NCI-H446 (cell line): ENCODE measurements at places on chromosomes 2 and 18.

DNA sequence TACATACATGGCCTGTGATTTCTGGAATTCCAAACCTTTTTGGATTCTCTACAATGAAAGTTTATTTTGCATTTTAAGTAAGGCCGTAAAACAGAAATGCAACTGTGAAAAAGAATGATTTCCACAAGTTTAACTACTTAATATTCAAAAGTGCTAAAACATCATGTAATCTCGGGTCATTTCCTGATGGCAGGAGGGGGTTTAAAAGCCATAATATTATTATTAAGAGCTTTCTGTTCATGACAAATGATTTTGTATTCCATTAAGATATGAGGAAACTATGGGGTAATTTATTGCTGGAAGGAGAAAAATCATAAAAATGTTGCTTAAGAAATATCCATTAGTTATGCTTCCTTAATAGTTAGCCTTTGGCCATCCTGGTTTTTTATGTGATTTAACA is 65.7 kb downstream of the COL4A3 start:
- DNase-seq, result no peak

DNA sequence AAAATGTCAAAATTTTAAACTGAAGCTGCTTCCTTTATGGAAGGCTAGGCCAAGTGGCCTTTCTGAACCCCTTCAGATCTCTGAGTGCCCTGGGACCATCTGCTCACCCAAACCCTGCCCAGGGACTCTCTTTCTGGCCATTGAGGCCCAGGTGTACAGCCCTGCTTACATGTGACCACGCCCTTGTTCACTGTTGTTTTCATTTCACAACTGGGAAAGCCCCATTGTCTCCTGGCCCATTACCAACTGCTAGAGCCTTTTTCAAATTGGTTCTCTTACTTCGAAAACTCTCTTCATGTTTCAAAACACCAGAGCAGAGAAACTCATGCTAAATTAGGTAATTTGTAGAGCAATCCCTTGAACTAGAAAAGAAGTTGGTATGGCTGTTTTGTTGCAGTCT is 219.5 kb upstream of the TANK start:
- DNase-seq, result no peak

GRCh38 chr2:20104900-20105545 is 53.6 kb upstream of the LAPTM4A start:
- no peak for DNase-seq

- no peak for DNase-seq
These were observed 2.4 kb downstream of the SMCHD1 start for GRCh38 chr18:2657788-2658458.

- no peak for DNase-seq
These were observed 49.3 kb downstream of the MMADHC start for GRCh38 chr2:149538138-149538833.

DNA sequence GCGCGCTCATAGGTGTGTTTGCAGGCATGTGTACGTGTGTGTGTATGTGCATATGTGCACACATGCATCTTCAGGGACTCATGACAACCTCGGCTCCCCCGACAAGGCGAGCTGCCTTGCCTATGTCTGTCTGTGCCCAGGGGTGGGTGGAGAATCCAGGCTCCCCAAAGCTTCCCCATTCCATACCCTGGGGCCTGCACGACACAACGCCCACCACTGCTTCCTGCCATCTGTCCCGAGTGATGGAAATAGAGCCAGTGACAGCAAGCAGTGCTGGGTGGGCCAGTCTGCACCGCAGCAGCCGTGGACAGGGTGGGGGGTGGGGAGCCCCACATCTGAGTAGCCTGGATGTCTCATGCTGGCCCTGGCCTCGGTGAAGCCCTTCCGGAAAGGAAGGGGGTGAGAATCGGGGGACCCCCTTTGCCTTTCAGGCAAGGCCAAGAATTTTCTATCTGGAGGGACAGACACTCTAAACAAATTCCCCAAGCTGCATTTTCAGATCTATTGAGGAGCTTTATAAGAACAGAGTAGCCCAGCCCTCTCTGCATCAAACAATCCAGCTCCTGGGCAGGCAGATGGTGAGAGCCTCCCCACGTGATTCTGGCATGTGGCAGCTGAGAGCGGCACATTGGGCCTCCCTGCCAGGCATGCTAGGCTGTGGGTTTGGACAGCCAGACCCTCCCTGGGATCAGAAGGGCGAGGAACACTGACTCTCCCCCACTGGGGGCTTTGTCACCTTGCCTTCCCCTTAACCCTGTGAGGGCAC is 4.9 kb downstream of the KCNIP3 start:
- DNase-seq, result no peak

DNA sequence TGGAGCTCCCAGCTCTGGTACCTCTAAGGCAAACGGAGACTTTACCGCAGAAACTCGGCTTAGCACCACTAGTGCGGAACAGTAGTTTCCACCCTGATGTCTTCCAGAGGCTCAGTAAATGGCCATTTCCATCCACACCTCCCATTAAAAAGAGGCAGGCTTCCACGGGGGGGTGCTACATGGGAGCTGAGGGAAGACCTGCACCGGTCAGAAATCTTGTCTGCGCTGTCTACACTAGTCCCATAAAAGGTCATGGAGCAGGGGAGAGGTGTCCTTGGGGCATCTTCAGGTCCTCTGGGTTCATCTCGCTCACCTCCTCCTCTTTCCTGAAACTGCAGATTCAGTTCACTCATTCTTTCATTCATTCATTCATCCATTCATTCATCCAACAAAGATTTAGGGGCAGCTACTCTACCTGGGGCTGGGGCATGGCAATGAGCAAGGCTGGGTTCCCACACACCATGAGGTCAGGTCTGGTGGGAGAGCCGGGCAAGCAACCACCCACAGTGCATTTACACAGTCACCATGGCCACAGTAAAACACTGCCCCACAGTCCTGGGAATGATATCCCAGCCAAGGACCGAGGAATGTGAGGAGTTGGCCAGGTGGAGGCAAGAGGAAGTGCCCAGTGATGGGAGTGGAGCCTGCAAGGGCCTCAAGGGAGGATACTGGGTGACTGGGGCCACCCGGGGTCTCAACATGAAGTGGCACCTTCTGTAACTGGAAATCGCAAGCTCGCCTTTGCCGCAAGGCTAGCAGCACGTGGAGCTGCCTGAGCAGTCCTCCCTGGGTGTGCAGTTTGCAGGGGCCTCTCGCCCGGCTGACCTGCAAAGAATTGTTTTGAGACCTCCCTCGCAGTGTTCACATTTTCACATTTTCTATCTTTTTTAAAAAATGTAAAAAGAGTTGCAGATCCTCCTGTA is 180.2 kb upstream of the RAB6C start:
- DNase-seq, result no peak
